ENCODE measurements at places on chromosomes 7 and 10. TPM values are rescaled to one million over a fixed set of nuclear protein-coding genes. Genes with fewer than 3 reads are reported as not detected.

STK31 gene
- under 0.01 TPM for total RNA-seq

GRCh38 chr10:112461029-112461887 lies 14.2 kb downstream of the VTI1A start:
- DNase-seq: peak; percentile 71

DNA sequence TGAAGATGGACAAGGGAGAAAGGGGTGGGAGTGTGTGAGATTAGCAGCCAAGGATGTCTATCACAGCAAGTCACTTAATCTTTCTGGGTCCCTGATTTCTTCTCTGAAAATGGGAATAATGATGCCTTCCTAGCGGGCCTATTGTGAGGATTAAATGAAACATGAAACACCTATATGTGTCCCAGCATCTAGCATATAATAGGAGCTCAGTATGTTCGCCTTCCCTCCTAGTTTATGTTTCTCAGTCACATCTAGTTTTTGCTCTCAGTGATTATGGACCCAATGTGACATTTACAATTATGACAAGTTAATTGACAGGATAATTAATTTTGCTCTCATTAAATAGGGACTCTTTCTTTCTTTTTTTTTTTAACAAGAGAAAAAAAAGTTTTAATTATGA lies 252.9 kb downstream of the SNX13 start:
- DNase-seq: no peak

PTF1A gene
- not detected for total RNA-seq

CTTNBP2 gene
- 4.4 TPM for total RNA-seq

DNA sequence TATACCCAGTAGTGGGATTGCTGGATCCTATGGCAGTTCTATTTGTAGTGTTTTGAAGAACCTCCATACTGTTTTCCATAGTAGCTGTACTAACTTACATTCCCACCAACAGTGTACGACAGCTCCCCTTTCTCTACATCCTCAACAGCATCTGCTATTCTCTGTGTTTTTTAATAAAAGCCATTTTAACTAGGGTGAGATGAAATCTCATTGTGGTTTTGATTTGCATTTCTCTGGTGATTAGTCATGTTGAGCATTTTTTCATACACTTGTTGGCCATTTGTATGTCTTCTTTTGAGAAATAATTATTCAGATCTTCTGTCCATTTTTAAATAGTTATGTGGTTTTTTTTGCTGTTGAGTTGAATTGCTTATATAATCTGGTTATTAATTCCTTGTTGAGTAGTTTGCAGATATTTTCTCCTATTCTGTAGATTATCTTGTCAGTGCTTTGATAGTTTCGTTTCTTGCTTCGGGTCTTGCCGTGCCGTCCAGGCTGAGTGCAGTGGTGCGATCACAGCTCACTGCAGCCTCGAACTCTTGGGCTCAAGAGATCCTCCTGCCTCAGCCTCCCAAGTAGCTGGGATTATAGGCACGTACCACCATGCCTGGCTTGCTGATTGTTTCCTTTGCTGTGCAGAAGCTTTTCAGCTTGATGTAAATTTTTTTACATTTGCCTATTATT lies 12.0 kb downstream of the MTG1 start:
- DNase-seq: no peak

DNA sequence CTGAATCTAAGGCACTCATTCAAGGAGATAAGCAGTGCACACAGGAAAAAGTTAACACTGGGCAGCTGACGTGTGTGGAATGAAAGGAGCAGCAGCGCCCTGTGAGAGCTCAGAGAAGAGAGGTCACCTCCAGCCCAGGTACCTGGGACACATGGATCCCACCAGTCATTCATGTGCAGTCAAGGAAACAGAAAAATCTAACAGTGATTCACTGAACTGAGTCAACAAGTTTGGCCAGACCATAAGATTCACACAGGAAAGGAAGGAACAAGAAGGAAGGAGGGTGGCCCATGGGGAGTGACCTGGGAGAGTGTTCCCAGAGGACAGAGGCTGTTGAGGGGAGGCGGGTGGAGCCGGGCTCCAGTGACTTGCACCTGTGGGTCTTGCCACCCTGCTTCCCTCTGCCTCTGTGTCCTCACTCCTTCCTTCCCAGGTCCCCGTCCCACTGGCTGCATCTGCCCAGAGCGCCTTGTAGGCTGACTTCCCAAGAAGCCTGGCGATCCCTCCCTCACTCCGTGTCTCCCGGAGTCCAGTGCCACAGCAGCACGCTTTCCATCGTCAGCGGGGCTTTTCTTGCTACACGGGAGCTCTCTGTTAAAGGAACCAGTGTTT lies 27.7 kb downstream of the RNF32 start:
- no peak for DNase-seq

MMS19 gene
- 43.7 TPM for total RNA-seq
